M059J (cell line): ENCODE measurements at places on chromosomes 5 and 9. TPM values are rescaled to one million over a fixed set of nuclear protein-coding genes. Genes with fewer than 3 reads are reported as not detected.
A peak's percentile ranks its signal among the peaks of the same experiment; 100 is the strongest.

The NEUROG1 gene
- total RNA-seq = not detected in 2 replicates

The LCN6 gene
- total RNA-seq = not detected in 2 replicates

The CAMLG gene
- 18.1 and 25.4 TPM in 2 replicates for total RNA-seq

The MAST4 gene
- 5.7 and 6.8 TPM in 2 replicates for total RNA-seq

The GLDC gene
- 0.39 and 1.1 TPM in 2 replicates for total RNA-seq

The DNAH5 gene
- 2.2 and 3.0 TPM in 2 replicates for total RNA-seq

The SPINK6 gene
- total RNA-seq = not detected in 2 replicates

The FSTL4 gene
- total RNA-seq = not detected in 2 replicates

The C5orf52 gene
- not detected in 2 replicates for total RNA-seq

The MAMDC2 gene
- 3.4 and 4.9 TPM in 2 replicates for total RNA-seq

The CDHR2 gene
- total RNA-seq = not detected in 2 replicates

The FASTKD3 gene
- total RNA-seq = 30.7 and 32.6 TPM in 2 replicates

GRCh38 chr5:173531863-173532262 lies 84.6 kb downstream of the BOD1 start:
- DNase-seq = no peak

- DNase-seq = peak; percentile 14
These were observed 58.7 kb upstream of the PAPPA start for GRCh38 chr9:116094846-116095245.

DNA sequence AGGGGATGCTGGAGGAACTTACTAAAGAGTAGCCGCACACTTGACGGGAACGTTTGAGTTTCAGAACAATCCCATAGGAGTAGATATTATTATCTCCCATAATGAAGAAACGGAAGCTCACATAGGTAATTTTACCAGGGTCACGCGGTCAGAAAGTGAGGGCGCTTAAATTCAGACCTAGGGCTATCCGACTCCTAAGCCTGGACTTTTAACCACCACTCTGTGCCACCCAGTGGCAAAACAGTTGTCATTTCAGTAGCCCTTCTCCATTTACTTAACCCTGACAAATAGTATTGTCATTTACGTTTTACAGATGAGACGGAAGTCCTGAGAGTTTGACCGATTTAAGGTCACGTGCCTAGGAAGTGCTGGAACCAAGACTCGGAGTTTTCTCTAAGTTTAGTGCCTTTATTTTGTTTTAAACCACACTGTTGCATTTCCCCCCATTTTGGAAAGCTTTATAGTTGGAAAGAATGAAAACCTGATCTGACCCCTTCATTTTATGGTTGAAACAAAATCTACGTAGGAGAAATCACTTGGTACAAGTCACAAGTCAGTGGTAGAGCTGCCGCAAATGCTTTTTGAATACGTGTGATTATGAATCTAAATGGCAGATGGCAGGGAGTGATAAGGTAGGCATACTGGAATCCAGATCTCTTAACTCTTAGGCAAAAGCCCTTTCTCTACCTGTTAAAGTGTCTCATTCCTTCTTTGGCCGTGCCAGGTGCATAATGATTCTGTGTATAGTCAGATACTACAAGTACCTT lies 650 bp downstream of the MRRF start:
- peak; percentile 50 for DNase-seq

DNA sequence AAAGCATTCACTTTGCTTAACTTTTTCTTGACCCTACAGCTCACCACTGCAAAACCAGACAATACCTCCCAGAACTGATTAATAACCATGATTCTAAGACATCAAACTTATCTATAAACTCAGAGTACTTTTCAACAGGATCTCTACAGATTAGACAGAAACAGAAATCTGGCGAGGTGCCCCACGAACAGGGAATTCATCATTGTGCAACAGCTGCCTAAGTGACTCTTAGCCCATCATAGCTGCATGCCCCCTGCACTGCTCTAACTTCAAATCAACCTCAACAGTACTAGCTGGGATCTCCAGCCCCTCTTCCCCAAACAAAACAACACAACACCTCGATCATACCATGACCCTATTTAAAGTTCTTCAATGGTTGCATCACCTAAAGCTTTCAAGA lies 16.1 kb upstream of the COL23A1 start:
- no peak for DNase-seq

DNA sequence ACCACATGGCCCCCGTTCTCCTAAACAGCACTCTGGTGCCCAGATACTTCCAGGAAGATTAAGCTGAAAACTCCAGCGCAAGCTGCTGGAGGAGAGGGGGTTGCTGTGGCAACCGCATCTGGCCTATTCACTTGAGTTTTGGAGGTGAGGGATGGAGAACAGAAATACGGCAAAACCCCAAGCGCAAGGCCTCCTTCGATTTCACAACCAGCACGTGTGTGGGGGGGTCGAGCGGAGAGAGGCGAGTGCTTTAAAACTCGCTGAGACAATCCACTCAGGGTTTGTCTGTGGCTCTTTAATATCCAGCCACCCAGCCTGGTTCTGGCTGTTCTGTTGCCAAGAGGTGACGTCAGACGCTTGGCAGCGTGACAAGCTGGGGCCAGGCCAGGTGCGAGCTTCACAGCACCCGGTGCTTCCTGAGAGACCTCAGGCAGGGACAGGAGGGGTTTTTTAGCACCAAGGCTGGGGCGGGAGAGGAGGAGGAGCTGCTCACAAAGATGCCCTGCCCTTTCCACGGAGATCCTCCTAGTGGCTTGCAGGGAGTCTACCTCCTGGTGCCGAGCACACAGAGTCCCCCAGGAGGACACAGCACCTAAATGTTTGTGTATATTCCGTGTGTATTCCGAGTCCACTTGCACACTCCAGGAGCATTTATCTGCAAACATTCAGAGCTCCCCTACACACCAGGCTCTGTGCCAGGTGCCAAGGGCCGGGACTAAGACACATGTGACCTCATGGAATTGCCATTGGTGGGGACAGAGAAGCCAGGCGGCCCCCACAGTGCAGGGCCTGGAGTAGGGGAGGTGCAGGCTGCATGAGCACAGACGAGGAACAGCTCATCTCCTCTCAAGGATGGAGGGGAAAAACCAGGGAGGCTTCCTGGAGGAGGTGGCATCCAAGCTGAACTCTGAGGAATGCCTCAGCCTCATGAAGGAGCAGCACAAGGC lies 194.6 kb downstream of the OLFM1 start:
- DNase-seq = peak; percentile 38

DNA sequence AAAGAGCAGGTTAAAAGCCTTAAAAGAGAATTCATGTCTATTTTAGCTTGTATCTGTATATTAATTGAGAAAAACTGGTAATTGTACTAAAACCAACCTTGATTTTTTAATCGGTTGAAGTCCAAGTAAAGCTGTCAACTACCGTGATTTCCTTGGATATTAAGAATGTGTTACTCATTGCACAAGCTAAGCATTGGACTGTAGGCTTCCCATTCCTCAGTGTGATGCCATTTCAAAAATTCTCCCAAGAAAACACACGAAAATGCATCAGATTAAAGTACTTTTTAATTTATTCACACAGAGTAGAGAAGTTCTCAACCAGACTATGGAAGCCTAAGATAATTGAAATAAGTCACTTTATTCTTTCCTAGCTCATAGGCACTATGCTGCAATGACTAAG lies 761.4 kb upstream of the TYRP1 start:
- no peak for DNase-seq

DNA sequence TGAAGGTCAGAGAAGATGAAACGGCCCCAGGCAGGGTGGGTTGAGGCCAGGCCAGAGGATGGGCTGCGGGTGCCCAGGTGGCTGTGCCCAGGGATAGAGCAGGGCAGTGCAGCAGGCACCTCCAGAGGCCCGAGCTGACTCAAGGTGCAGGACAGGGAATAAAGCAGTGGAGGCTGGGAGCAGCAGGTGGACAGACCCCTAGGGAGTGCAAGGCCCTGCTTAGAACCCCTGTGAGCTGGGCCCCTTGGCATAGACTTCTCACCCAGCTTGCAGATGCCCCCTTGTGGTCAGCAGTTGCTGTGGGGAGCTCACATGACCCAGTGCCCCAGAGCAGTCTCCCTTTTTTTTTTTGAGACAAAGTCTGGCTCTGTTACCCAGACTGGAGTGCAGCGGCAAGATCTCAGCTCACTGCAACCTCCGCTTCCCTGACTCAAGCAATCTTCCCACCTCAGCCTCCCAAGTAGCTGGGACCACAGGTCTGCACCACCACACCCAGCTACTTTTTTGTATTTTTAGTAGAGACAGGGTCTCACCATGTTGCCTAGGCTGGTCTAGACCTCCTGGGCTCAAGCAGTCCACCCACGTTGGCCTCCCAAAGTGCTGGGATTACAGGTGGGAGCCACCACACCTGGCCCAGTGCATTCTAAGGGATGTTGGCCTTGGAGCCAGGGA lies 118.8 kb downstream of the WNK2 start:
- DNase-seq = peak; percentile 58

- DNase-seq = no peak
These were observed 13.8 kb downstream of the RGMB start for GRCh38 chr5:98787131-98787719.

- peak; percentile 87 for DNase-seq
These were observed 31.0 kb downstream of the GADD45G start for GRCh38 chr9:89635816-89636215.

GRCh38 chr5:71982717-71983395 lies 124.4 kb upstream of the MAP1B start:
- no peak for DNase-seq

GRCh38 chr5:92372766-92373165 lies 989.6 kb upstream of the ARRDC3 start:
- peak; percentile 63 for DNase-seq

GRCh38 chr5:2985718-2986117 lies 234.2 kb upstream of the IRX2 start:
- DNase-seq = no peak

DNA sequence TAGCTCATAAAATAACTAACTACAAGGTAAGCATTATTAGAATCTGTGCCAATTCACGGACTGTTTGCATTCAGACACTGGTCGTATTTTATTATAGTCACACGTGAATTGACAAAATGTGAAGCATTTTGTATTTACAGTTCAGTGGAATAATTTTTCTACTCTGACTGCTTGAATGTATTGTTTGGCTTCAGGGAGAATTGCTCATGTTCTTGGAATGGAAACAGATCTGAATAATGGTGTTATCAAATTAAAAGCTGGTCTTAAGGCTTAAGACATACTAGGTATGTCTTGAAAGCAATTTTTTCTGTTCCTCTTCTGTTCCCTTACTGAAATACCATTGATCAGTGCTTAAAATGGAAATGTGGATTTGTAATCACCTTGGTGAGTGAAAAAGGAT lies 543.7 kb upstream of the TLE4 start:
- peak; percentile 94 for DNase-seq

DNA sequence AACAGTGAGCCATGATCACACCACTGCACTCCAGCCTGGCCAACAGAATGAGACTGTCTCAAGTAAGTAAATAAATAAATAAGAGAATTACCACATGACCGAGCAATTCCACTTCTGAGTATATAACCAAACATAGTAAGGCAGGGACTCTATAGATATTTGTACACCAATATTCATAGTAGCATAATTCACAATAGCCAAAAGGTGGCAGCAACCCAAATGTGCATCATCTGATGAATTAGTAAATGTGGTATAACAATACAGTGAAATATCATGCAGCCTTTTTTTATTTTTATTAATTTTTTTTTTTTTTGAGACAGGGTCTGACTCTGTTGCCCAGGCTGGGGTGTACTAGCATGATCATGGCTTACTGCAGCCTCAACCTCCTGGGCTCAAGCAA lies 33.1 kb downstream of the ALDH7A1 start:
- DNase-seq = no peak
